Myometrial cell (primary cell): ENCODE measurements at places on chromosomes 6 and 20. TPM values are rescaled to one million over a fixed set of nuclear protein-coding genes. Genes with fewer than 3 reads are reported as not detected.

Gene SLC24A3
- 0.29 and 1.2 TPM in 2 replicates for total RNA-seq

Gene CST5
- not detected in 2 replicates for total RNA-seq

Gene PRR18
- not detected in 2 replicates for total RNA-seq

Gene LHFPL5
- total RNA-seq, result not detected in 2 replicates

Gene PREP
- 12.1 and 12.2 TPM in 2 replicates for total RNA-seq

Gene FOXQ1
- not detected in 2 replicates for total RNA-seq

Gene SH3BGRL2
- 8.3 and 8.6 TPM in 2 replicates for total RNA-seq

Gene HLA-DRA
- not detected in 2 replicates for total RNA-seq

Gene TMC2
- not detected in 2 replicates for total RNA-seq

Gene NOL7
- total RNA-seq, result 62.3 and 87.0 TPM in 2 replicates

Gene ERGIC3
- total RNA-seq, result 325 and 413 TPM in 2 replicates

Gene SLC52A3
- not detected in 2 replicates for total RNA-seq

Gene C6orf15
- not detected in 2 replicates for total RNA-seq

Gene SLC9A8
- 3.0 and 3.2 TPM in 2 replicates for total RNA-seq

Gene GCNT2
- not detected in 2 replicates for total RNA-seq

Gene GPR6
- not detected in 2 replicates for total RNA-seq

Gene SLC32A1
- total RNA-seq, result not detected in 2 replicates

Gene LSM2
- total RNA-seq, result 85.3 and 118 TPM in 2 replicates

Gene UNC5CL
- not detected in 2 replicates for total RNA-seq

Gene TRPC4AP
- 77.6 and 88.8 TPM in 2 replicates for total RNA-seq

Gene HLA-DPA1
- total RNA-seq, result 3.7 and 8.7 TPM in 2 replicates

Gene C6orf52
- total RNA-seq, result 0.71 TPM in 1 of 2 replicates, not detected in the other
